ENCODE measurements at places on chromosomes 12 and 14. TPM values are rescaled to one million over a fixed set of nuclear protein-coding genes. Genes with fewer than 3 reads are reported as not detected.

PPP4R3A gene
- total RNA-seq, result 45.9 TPM

ANO6 gene
- 51.0 TPM for total RNA-seq

TTC5 gene
- 3.1 TPM for total RNA-seq

NEUROD4 gene
- total RNA-seq, result not detected

MCRS1 gene
- 20.3 TPM for total RNA-seq

HAL gene
- 187 TPM for total RNA-seq

ADAM21 gene
- 0.12 TPM for total RNA-seq

PKP2 gene
- 54.7 TPM for total RNA-seq

TMX1 gene
- total RNA-seq, result 17.4 TPM

OAS3 gene
- total RNA-seq, result 4.7 TPM

OTUB2 gene
- 0.93 TPM for total RNA-seq

GRCh38 chr14:73825551-73826188 is 26.0 kb upstream of the PTGR2 start:
- no peaks in the 10 kb centered on the region for H3K36me3 ChIP-seq
- no peak overlapping the region for H3K27ac ChIP-seq
- DNase-seq, result peak; percentile 94
- H3K4me1 ChIP-seq, result peaks cover 5% of the 10 kb centered on the region
- no peak overlapping the region for H3K4me3 ChIP-seq

- no peak overlapping the region for H3K27ac ChIP-seq
- H3K36me3 ChIP-seq, result no peaks in the 10 kb centered on the region
- no peak for DNase-seq
- no peak overlapping the region for H3K4me3 ChIP-seq
- peaks cover 3% of the 10 kb centered on the region for H3K4me1 ChIP-seq
Measured at GRCh38 chr12:1405619-1406018, 188.8 kb downstream of the FBXL14 start.

DNA sequence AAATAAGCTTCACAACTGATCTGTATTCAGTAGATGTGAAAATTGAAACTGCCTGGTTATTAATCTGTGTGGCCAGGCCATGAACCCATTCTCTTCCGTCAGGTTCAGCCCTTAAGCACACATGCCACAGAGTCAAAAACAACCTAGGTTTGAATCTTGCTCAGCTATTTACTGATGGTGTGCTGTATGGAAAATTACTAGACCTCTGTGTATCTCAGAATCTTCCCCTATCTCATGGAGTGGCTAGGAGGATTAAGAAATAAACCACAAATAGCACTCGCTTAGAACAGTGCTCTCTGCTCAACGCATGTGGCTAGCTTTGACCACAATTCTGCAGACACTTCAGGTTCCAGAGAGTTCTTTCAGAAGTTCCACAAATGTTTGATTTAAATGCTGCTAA is 240.7 kb upstream of the PLEKHG7 start:
- DNase-seq, result no peak
- no peak overlapping the region for H3K4me3 ChIP-seq
- H3K27me3 ChIP-seq, result no peaks in the 10 kb centered on the region
- H3K36me3 ChIP-seq, result no peaks in the 10 kb centered on the region
- no peaks in the 10 kb centered on the region for H3K4me1 ChIP-seq
- H3K27ac ChIP-seq, result no peak overlapping the region

- peaks cover 13% of the 10 kb centered on the region for H3K36me3 ChIP-seq
- peaks cover 19% of the 10 kb centered on the region for H3K4me1 ChIP-seq
- H3K4me3 ChIP-seq, result no peak overlapping the region
- H3K27ac ChIP-seq, result no peak overlapping the region
Measured at GRCh38 chr12:49553512-49554088, 14.3 kb downstream of the MCRS1 start.

GRCh38 chr14:100836941-100837804 is 11.3 kb downstream of the MEG3 start:
- no peak overlapping the region for H3K4me3 ChIP-seq
- H3K36me3 ChIP-seq, result no peaks in the 10 kb centered on the region
- DNase-seq, result peak; percentile 27
- no peak overlapping the region for H3K27ac ChIP-seq
- no peaks in the 10 kb centered on the region for H3K4me1 ChIP-seq

DNA sequence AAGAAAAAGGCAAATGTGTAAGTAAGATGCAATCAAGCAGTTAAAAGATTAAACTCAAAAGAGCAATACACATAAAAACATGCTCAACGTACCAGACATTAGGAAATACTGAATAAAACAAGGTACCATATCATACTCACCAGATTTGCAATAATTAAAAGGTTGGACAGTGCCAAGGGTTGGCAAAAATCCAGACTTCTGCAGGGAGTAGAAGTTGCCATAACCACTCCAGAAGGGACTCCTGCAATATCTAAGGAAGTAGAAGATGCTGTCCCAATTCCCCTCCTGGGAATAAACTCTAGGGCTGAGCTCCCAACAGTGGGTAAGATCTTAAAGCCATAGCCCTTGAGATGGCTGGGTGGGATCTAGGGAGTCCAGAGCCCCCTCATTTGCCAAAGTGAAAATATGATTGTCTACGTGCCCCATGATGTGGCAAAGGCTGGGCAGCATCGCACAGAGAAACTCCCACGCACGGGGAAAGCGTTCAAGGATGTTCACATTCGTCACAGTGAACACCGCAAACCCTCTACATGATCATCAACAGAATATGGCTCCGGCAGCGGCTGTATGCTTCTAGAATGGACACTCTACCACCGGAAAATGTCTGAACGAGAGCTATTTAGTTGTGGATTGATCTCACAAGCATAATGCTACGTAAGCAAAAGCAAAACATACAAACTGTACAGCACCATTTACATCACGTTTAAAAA is 12.3 kb downstream of the KCTD10 start:
- no peak overlapping the region for H3K4me3 ChIP-seq
- H3K36me3 ChIP-seq, result no peaks in the 10 kb centered on the region

DNA sequence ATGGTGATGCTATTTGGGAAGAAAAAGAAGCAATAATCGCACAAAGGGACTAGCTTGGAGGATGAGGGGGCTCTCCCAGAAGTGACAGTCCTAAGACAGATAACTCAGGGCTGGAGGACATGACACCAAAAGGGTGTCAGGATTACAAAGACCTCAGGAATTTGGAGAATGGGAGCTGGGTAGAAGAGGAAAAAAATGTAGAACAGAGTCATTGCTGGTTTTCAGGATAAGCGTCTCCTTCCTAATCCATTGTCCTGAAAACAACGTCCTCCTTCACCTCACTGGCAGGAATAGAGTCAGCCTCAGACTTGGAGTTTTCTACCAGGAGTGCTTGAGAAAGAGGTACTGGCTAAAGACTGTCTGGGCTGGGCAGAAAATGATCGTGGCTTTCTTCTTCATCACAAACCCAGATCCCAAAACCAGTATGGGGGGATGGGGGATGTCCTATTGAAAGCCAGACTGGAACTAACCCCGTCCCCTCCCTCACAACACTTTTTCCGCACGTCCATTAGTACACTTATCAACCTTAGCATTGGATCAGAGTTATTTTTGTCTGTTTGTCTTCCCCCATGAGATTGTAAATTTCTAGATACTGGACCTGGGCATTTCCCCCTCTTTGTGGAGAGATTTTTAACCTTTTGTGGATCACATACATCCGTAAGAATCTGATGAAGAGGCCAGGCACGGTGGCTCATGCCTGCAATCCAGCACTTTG is 14.3 kb downstream of the B4GALNT3 start:
- no peaks in the 10 kb centered on the region for H3K4me1 ChIP-seq
- H3K36me3 ChIP-seq, result no peaks in the 10 kb centered on the region
- DNase-seq, result peak; percentile 6
- H3K4me3 ChIP-seq, result no peak overlapping the region
- H3K27ac ChIP-seq, result no peak overlapping the region

- H3K36me3 ChIP-seq, result no peaks in the 10 kb centered on the region
- H3K4me1 ChIP-seq, result peaks cover 17% of the 10 kb centered on the region
Measured at GRCh38 chr14:80996049-80996901, 40.9 kb downstream of the TSHR start.

GRCh38 chr12:55706568-55707218 is 1.0 kb downstream of the ITGA7 start:
- H3K4me3 ChIP-seq, result peak overlapping the region; percentile 56
- no peak overlapping the region for H3K27ac ChIP-seq
- H3K4me1 ChIP-seq, result no peaks in the 10 kb centered on the region
- H3K36me3 ChIP-seq, result no peaks in the 10 kb centered on the region

GRCh38 chr12:82480606-82481005 is 122.3 kb downstream of the METTL25 start:
- no peaks in the 10 kb centered on the region for H3K27me3 ChIP-seq
- no peak for DNase-seq
- no peaks in the 10 kb centered on the region for H3K36me3 ChIP-seq
- no peak overlapping the region for H3K27ac ChIP-seq
- no peaks in the 10 kb centered on the region for H3K4me1 ChIP-seq

DNA sequence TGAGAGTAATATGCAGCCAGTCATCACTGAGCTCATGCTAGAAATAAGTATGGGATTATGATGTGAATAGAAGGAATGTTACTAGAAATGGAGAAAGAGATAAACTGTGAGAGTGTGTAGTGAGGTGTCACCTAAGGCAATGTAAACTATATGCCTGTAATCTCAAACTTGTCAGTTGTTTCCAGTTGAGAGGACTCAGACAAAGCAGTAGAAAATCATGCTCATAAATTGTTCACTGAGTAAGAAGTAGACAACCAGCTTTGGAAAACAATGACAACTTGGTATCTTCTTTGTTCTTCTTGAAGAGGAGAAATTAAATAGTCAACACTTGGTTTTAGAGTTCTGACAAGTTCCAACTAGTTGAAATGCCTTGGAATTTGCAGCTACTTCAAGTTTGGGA is 148.5 kb upstream of the OR4E1 start:
- no peaks in the 10 kb centered on the region for H3K4me1 ChIP-seq
- no peak overlapping the region for H3K27ac ChIP-seq

- H3K36me3 ChIP-seq, result no peaks in the 10 kb centered on the region
- no peaks in the 10 kb centered on the region for H3K27me3 ChIP-seq
- no peak for DNase-seq
- H3K4me1 ChIP-seq, result no peaks in the 10 kb centered on the region
Measured at GRCh38 chr12:27359578-27360340, 27.1 kb downstream of the BMAL2 start.

DNA sequence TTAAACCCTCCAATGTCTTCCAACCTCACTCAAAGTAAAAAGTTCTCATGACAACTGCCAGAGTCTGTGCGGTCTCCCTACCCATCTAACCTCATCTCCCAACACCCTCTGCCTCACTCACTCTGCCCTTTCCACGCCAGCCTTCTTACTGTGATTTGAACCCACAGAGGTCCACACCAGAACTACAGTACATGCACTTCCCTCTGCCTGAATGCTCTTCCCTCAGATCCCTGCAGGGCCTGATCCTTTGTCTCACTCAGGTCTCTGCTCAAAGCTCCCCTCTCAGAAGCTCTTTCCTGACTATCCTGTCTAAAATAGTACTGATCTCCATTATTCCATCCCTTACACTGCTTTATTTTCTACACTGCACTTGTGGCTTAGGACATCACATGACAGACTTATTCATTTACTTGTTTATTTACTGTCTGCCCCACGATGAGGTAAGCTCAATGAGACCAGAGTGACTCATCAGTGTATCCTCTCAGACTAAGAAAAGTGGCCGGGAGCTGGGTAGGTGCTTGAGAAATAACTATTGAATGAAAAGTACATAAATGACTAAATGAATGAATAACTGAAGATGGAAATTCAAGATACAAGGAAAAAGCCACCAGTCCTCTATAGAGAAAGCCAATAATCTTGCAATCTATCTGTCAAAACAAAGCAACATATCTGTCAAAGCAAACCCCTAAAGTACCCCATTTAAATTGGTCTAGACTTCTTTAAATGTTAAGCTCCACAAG is 17.1 kb downstream of the POMT2 start:
- no peaks in the 10 kb centered on the region for H3K36me3 ChIP-seq
- no peak overlapping the region for H3K27ac ChIP-seq

DNA sequence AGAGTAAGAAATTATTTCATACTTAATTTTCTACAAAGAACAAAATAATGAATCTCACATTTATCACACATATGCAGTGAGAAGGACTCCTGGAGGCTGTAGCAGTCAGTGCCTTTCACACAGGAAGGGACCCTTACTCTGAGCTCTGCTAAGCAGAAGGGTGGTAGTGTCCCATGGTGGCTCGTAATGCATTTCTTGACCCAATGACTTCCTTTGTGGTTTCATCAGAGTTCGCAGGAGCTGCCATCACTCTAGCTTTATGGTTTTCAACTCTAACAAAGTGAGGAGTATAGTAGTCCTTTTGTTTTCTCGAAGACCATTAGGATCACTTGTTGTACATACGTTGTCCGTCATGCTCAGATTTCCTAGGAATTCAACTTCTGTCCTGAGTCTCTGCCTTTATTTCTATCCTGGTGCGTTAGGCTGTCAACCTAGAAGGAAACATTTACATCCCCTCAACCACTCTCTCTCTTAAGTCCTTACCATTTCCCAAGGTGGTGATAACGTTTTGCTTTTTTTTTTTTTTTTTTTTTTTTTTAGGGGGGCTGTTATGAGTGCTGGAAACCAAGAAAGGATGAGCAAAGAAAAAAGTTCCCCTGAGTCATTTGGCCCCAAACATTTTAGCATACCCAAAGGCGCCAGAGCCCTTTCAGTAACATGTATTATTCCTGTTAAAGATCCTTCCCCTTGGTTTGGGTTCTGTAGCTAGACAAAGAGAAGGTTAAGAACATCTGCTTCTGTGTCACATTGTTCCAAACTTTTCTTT is 37.2 kb downstream of the GABARAPL1 start:
- H3K4me1 ChIP-seq, result no peaks in the 10 kb centered on the region
- H3K27me3 ChIP-seq, result no peaks in the 10 kb centered on the region
- no peaks in the 10 kb centered on the region for H3K36me3 ChIP-seq
- H3K27ac ChIP-seq, result no peak overlapping the region
- DNase-seq, result no peak

- H3K27ac ChIP-seq, result no peak overlapping the region
- no peak for DNase-seq
- no peak overlapping the region for H3K4me3 ChIP-seq
- no peaks in the 10 kb centered on the region for H3K27me3 ChIP-seq
- H3K36me3 ChIP-seq, result no peaks in the 10 kb centered on the region
Measured at GRCh38 chr12:30010071-30011052, 226.6 kb upstream of the TMTC1 start.
